ENCODE measurements at places on chromosomes 4 and X. TPM values are rescaled to one million over a fixed set of nuclear protein-coding genes. Genes with fewer than 3 reads are reported as not detected.
A peak's percentile ranks its signal among the peaks of the same experiment; 100 is the strongest.

The FOXP3 gene
- not detected for total RNA-seq

DNA sequence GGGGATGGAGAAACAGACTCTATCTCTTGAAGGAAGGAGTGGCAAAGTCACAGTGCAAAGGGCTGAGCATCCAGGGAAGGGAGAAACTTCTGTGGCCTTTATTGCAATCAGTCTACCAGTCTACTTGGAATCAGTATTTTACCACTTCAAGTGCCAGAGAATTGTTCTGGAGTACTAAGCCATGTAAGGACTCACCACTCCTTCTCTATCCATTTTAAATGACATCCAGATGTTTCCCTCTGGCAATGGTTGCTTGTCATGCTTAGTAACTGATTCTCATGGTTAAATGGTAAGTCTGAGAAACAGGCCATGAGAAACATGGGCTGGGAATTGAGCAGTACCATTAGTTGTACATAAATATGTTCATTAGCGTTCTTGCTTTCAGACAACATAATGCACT lies 21.1 kb upstream of the SMIM10 start:
- no peak overlapping the region for H3K27ac ChIP-seq
- no peaks in the 10 kb centered on the region for H3K36me3 ChIP-seq
- no peaks in the 10 kb centered on the region for H3K4me1 ChIP-seq

DNA sequence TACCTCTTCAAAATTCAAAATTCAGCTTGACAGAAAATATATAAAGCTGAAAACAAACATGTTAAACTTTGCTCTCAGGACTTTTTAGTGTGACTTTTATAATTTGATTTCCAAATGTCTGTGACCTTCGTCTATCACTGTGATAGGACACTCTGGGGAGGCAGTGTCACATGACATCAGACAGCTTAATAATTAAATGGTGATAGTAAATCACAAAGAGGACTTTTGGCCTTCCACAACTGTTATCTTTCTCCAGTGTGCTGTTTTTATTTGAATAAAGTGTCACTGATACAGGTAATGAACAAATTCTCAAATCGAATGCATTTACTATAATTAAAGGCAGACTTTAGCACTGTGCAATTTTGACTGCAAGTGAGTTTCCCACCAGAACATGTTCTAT lies 83.1 kb downstream of the MID1 start:
- H3K4me1 ChIP-seq, result no peaks in the 10 kb centered on the region
- no peak for DNase-seq
- no peak overlapping the region for H3K4me3 ChIP-seq
- no peaks in the 10 kb centered on the region for H3K27me3 ChIP-seq
- H3K27ac ChIP-seq, result no peak overlapping the region

GRCh38 chr4:183853548-183853940 lies 51.6 kb upstream of the STOX2 start:
- H3K27ac ChIP-seq, result no peak overlapping the region
- no peaks in the 10 kb centered on the region for H3K36me3 ChIP-seq
- H3K4me3 ChIP-seq, result no peak overlapping the region
- peaks cover 15% of the 10 kb centered on the region for H3K4me1 ChIP-seq

The USP17L18 gene
- total RNA-seq, result not detected

The UCHL1 gene
- 64.7 TPM for total RNA-seq

- no peaks in the 10 kb centered on the region for H3K36me3 ChIP-seq
- peaks cover 4% of the 10 kb centered on the region for H3K4me1 ChIP-seq
- no peak overlapping the region for H3K4me3 ChIP-seq
- no peak overlapping the region for H3K27ac ChIP-seq
- DNase-seq, result no peak
Observed at GRCh38 chr4:153927451-153927850, 138.6 kb upstream of the SFRP2 start.

- no peaks in the 10 kb centered on the region for H3K27me3 ChIP-seq
- H3K27ac ChIP-seq, result no peak overlapping the region
- no peaks in the 10 kb centered on the region for H3K4me1 ChIP-seq
Observed at GRCh38 chr4:108336076-108336475, 167.3 kb upstream of the LEF1 start.

- peaks cover 16% of the 10 kb centered on the region for H3K4me1 ChIP-seq
- no peaks in the 10 kb centered on the region for H3K36me3 ChIP-seq
- H3K4me3 ChIP-seq, result no peak overlapping the region
- H3K27me3 ChIP-seq, result no peaks in the 10 kb centered on the region
Observed at GRCh38 chr4:137394018-137394417, 138.3 kb downstream of the PCDH18 start.

GRCh38 chrX:119605464-119606279 lies 552 bp downstream of the NKRF start:
- H3K36me3 ChIP-seq, result no peaks in the 10 kb centered on the region
- H3K4me3 ChIP-seq, result peak overlapping the region; percentile 85
- peak overlapping the region; percentile 72 for H3K27ac ChIP-seq
- no peaks in the 10 kb centered on the region for H3K27me3 ChIP-seq

The PPP2R2C gene
- 0.14 TPM for total RNA-seq

- DNase-seq, result no peak
- no peaks in the 10 kb centered on the region for H3K4me1 ChIP-seq
- no peak overlapping the region for H3K4me3 ChIP-seq
Observed at GRCh38 chr4:89365375-89365774, 57.8 kb upstream of the GPRIN3 start.

GRCh38 chr4:52076731-52077130 lies 25.6 kb downstream of the SPATA18 start:
- no peaks in the 10 kb centered on the region for H3K36me3 ChIP-seq
- H3K4me3 ChIP-seq, result peak overlapping the region; percentile 36
- no peaks in the 10 kb centered on the region for H3K27me3 ChIP-seq
- peaks cover 4% of the 10 kb centered on the region for H3K4me1 ChIP-seq
- H3K27ac ChIP-seq, result no peak overlapping the region

DNA sequence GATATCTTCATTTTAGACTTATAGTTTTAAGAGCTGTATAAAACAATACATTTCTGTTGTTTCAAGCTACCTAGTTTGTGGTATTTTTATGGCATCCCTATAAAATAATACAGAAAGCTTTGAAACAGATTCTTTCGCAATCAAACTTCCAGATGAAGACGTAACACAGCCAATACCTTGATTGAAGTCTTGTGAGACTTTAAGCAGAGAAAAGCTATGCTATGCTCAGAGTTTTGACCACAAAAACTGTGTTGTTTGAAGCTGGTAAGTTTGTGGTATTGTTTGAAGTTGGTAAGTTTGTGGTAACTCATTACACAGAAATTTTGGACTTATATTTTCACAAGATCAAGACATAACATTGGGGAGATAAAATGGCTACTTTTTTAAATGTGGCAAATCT lies 201.8 kb upstream of the UGT8 start:
- no peak overlapping the region for H3K4me3 ChIP-seq
- no peaks in the 10 kb centered on the region for H3K4me1 ChIP-seq
- no peaks in the 10 kb centered on the region for H3K27me3 ChIP-seq
- no peak for DNase-seq
- H3K36me3 ChIP-seq, result no peaks in the 10 kb centered on the region

DNA sequence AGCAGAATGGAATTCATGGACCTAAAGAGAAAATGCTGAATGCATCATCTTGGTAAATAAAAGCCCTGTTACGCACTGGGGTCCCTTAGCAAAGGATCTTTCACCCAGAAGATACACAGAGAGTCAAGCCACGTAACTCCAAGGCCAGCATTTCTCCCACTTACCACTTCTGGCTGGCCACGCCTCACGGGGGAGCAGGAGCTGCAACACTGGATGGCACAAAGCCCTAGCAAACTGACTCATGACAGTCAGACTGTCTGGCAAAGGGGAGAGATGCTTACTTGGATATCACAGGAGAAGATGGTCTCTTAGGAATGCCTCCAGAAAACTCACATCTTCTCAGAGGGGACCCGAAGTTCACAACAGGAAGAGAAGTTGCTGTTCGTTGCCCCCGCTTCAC lies 51.4 kb upstream of the BCLAF3 start:
- no peak overlapping the region for H3K4me3 ChIP-seq
- H3K36me3 ChIP-seq, result no peaks in the 10 kb centered on the region
- DNase-seq, result no peak
- H3K4me1 ChIP-seq, result no peaks in the 10 kb centered on the region

DNA sequence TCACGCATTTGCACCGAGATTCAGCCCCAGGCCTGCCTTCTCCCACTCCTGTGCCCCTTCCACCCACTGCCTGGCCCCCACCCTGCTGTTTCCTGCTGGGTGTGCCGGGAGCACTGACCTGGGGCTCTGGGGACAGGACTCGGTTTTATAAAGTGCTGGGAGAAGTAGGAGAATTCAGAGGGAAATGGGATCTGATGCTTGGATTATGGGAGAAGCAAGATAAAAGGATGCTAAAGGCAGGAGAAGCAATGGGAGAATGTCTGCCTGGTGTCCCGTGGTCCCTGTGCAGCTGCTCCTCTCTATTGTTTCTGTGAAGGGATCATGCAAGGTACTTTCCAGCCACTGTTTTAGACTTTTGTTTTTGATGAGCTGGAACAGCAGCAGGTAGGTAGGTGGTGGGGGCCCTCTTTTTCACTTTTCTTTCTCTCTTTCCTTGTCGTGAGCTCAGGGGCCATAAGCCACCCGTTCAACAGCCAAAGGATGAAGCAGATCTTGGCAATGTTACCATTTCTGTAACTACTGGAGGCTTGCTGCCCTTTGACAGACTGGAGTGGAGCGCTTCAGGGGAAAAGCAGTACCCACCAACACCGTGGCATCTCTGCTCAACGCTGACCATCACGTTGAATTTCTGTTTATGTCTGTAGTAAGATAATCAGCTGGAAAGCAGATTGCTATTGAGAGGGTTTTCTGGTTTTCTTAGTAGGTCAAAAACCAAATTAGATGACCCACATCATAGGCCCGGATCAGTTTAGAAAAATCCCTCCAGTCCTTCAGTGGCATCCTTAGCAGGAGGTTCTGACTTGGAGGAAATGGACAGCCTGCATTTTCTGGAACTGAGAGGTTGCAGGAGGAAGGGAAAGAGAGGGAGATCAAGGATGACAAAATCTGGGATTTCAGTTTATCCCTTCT lies 63.8 kb upstream of the ENPP6 start:
- H3K36me3 ChIP-seq, result no peaks in the 10 kb centered on the region
- no peak overlapping the region for H3K4me3 ChIP-seq
- DNase-seq, result no peak
- H3K27ac ChIP-seq, result no peak overlapping the region
- H3K27me3 ChIP-seq, result no peaks in the 10 kb centered on the region

The NHSL2 gene
- total RNA-seq, result 16.5 TPM

The ZNF711 gene
- 3.7 TPM for total RNA-seq

The L1CAM gene
- 18.3 TPM for total RNA-seq

DNA sequence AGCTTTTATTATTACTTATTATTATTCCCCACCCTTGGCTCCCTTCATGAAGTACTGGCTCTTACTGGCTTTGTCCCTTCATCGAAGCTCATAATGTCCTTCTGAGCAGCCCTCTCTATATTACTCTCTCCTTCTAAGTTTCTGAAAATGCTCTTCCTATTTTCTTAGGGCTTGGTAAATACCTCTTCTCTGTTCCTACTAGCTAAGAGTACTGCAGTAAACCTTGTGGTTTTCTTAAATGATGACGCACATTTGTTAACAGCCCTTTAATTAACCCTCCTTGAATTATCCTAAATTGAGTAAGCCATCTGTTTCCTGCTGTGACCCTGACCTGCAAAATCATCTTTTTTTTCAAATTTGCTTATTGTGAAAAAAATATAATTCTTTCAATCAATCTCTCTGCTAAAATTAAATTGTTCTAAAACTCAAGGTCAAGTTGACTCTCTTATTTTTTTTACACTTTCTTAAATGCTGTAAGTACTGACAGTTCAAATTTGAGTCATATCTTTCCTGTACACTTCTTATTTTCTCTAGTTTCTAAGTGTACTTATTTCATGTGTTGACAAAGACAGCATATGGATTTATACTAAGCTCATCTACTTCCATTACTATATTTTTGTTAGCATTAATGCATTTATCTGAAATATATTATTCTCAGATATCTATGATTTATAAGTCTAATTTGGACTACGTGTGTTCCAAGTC lies 148.9 kb downstream of the ADAM29 start:
- no peak overlapping the region for H3K4me3 ChIP-seq
- DNase-seq, result no peak
- no peak overlapping the region for H3K27ac ChIP-seq
- H3K36me3 ChIP-seq, result no peaks in the 10 kb centered on the region
- peaks cover 33% of the 10 kb centered on the region for H3K4me1 ChIP-seq
- H3K27me3 ChIP-seq, result no peaks in the 10 kb centered on the region

DNA sequence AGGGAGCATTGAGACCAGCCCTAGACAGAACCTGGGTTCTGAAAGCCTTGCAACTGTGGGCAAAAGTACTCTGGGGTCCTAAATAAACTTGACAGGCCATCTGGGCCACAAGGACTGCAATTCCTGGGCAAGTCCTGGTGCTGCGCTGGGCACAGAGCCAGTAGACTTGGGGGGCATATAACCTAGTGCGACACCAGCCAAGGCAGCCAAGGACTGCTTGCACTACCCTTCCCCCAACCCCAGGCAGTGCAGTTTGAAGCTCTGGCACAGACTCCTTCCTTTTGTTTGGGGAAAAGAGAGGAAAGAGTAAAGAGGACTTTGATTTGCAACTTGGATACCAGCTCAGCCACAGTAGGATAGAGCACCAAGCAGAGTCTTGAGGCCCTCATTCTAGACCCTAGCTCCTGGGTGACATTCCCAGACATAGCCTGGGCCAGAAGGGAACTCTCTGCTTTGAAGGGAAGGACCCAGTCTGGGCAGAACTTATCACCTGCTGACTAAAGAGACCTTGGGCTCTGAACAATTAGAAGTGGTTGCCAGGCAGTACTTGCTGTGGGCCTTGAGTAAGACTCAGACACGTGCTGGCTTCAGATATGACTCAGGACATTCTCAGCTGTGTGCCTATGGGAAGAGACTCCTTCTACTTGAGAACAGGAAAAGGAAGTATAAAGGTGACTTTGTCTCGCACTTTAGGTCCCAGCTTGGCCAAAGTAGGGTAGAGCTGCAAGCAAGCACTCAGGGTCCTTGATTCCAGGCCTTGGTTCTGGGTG lies 522.8 kb downstream of the GLUD2 start:
- H3K27ac ChIP-seq, result no peak overlapping the region
- no peak overlapping the region for H3K4me3 ChIP-seq
- no peaks in the 10 kb centered on the region for H3K4me1 ChIP-seq
- H3K36me3 ChIP-seq, result no peaks in the 10 kb centered on the region
- H3K27me3 ChIP-seq, result no peaks in the 10 kb centered on the region
- DNase-seq, result no peak

- no peak overlapping the region for H3K27ac ChIP-seq
- no peaks in the 10 kb centered on the region for H3K36me3 ChIP-seq
- no peak overlapping the region for H3K4me3 ChIP-seq
- H3K4me1 ChIP-seq, result peaks cover 8% of the 10 kb centered on the region
Observed at GRCh38 chrX:109785053-109785452, 52.0 kb upstream of the ACSL4 start.

DNA sequence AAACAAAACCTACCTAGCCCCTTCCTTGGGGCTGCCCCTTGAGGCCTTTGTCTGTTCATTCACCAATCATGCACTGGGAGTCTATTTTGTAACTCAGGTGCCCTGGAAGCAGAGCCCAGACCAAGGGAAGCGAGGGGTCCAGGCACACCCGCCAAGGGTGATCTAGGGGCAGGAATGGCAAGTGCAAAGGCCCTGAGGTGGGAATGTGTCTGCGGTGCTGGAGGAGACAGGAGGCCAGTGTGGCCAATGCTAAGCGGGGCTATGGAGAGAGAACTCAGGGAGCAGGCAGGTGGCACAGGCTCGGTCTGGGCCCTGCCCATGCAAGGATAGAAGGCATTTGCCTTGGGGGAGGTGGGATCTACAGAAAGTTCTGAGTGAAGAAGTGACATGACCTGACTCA lies 3.5 kb upstream of the SH3BP2 start:
- H3K27ac ChIP-seq, result no peak overlapping the region
- H3K27me3 ChIP-seq, result no peaks in the 10 kb centered on the region
- H3K36me3 ChIP-seq, result no peaks in the 10 kb centered on the region
- H3K4me1 ChIP-seq, result peaks cover 15% of the 10 kb centered on the region
- no peak for DNase-seq

Data from thoracic aorta (tissue), 2 donors.